GM04504 (cell line): ENCODE measurements at places on chromosomes 1 and 21.

DNA sequence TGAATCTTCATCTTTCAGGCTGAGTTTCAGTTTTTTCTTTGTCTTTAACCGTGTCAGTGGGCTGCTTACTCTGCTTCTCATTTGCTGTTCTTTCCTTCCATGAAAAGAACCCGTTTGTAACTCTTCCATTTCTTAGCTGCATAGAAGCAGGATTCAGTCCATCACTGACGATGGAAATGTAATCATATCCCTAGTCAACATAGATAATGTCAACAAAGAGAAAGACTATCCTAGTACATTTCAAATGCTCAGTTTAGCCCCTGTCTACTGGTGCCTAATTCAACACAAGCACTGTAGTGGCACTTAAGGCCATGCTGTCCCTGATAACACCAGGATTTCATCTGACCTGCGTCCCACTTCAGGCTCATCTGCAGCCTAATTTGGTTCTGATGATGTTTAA is 376 bp downstream of the GBP1 start:
- DNase-seq = no peak

DNA sequence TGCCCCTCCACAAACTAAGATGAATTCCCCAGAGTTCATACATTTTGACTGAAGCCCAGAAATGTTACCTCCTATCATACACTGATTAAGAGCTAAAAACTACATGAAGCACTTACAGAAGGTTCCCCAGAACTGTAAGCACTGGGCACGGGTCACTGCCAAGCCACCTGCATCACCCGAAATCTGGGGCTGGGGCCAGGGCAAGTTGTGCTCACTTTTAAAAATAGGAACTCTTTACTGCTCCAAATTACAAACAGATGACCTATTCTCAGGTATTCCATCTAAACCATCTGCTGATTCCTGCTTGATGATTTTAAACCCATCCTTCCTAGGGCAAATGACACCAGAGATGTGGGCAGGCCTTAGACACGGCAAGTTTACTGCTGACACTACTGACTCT is 4.8 kb downstream of the SETD4 start:
- no peak for DNase-seq

- DNase-seq = no peak
Observed at GRCh38 chr1:187415065-187415464, 586.3 kb downstream of the PLA2G4A start.

DNA sequence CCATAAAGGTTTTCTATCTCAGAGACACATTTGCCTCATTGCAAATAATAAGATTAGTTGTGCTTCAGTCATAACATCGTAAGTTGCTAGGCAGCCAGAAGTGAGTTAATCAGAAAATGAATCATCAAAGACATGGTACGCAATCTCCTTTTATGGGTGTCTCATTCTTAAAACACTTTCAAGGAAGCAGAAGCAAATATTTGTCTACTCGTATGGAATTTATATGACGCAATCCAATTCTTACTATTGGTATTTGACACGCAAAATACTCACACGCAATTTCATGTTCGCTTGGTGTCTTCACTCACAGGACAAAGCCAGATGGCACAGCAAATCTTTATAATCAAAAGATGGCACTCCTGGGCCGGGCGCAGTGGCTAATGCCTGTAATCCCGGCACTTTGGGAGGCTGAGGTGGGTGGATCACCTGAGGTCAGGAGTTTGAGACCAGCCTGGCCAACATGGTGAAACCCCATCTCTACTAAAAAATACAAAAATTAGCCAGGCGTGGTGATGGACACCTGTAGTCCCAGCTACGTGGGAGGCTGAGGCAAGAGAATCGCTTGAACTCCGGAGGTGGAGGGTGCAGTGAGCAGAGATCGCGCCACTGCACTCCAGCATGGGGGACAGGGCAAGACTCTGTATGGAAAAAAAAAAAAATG is 56.4 kb downstream of the HLCS start:
- DNase-seq = peak; percentile 92

DNA sequence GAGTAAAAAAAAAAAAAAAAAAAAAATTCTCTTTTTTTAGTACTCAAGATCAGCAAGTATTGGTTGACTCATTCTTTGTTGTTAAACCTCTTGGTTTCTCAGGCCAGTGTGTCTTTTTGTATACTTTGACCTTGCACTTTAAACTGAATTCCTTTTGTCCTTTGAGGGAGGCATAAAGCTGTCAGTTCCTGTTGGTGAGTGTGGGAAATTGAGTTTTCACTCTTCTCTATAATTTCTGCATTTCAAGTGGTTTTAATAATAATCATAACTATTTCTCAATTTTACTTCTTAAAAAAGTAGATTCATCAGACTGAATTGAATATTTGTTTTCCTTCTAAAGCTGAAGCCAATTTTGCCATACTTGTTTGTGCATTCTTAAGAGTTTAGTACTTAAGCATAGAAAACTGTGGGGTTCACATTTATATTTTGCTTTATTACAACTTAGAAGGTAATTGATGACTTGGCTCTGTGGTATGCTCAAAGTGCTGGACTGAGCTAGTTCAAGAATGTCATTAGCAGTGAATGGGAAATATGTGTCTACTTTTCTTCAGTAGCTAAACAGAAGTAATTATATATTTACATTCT is 43.4 kb downstream of the ITSN1 start:
- peak; percentile 62 for DNase-seq

- no peak for DNase-seq
Observed at GRCh38 chr1:73617145-73617544, 580.8 kb downstream of the LRRIQ3 start.

- DNase-seq = no peak
Observed at GRCh38 chr21:16517383-16517782, 787.6 kb downstream of the USP25 start.

DNA sequence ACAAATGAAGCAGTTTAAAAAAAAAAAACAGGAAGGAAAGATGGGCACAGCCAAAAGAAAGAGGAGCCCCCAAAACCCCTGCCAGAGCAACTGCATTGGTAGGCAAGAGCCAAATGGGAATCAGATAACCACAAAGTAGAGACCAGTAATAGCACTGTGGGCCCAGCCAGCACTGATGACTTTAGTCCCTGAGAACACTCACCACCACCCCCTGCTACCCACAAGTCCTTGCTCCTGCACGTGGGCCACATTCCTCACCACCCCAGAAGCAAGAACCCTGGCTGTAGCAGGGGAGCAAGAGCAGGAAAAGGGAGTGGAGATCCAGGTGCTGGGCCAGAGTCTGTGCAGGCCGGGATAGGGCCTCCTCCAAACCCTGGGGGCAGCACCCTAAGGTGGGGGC is 86.1 kb downstream of the RRAGC start:
- DNase-seq = no peak

- no peak for DNase-seq
Observed at GRCh38 chr1:231973830-231974229, 347.2 kb downstream of the DISC1 start.

DNA sequence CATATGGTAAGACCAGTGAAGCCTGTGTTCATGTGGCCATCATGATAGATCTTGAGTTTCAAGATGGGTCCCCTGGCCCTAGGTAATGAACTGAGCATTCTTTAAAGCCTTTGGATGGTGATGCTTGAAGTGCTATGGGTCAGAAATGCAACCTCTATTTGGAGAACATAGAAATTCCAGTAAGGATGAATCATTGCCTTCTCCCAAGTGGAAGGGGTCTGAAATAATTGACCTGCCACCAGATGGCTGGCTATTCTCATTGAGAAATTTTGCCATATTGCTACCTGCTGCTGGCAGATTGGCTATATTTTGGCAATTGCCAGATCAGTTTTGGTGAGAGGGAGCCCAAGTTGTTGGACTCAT is 739 bp upstream of the IFI6 start:
- no peak for DNase-seq

GRCh38 chr1:101526813-101527212 is 290.0 kb downstream of the S1PR1 start:
- DNase-seq = no peak

GRCh38 chr21:14523234-14523633 is 22.9 kb downstream of the SAMSN1 start:
- DNase-seq = no peak

GRCh38 chr1:2100780-2101108 is 50.5 kb downstream of the PRKCZ start:
- DNase-seq = no peak

DNA sequence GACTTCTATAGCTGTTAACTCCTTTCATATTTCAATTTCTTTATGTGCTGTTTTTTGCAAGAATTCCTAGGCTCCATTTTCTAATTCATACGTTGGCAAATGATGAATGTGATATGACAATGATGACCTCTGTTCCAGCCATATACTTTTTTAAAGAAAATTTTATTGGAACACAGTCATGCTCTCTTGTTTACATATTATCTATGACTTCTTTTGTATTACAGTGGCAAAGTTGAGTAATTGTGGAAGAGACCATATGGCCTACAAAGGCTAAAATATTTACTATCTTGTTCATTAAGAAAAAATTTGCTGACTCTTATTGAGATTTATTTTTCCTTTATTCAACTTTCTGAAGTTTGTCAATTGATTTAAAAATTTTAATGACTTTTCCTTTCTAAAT is 7.1 kb downstream of the IFI44L start:
- no peak for DNase-seq

DNA sequence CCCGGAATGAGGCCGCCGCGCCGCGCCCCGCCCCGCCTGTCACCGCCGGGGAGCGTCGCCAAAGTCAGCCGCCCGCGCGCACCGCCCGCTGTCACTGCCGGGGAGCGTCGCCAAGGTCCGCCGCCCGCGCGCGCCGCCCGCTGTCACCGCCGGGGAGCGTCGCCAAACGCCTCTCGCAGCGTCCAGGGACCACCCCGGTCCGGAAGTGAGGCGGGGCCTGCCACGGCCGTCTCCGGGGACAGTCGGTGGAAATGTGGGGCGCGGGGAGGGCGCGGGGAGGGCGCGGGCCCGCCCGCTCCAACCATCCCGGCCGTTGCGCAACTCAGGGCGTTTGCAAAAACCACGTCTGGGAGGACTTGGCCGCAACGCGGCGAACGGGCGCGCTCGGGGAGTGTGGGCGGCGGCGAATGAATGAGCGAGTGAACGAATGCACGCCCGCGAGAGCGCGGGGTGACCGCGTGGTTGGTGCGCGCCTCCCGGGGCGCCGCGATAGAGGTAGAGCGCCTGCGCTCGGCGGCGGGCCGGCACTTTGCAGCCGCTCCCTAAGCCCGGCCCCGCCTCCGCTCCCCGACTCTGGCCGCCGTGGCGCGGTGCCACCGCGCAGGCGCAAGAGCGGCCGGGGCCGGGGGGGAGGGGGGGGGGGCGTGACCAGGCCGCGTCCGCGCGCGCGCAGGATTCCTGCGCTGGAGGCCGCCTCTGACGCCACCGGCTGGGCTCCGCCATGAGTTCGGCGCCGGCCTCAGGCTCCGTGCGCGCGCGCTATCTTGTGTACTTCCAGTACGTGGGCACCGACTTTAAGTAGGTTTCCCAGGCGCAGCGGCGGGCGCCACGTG is at the start of the genes ACAP3 and PUSL1:
Gene ACAP3, minus strand, starts transcription at position 8 of the 833 bp plus-strand sequence. CDS start 115 bp downstream, outside the sequence.
Gene PUSL1, plus strand, starts transcription at position 675 of the 833 bp plus-strand sequence. Its CDS starts 47 bp downstream, at position 722.
- DNase-seq = peak; percentile 84

DNA sequence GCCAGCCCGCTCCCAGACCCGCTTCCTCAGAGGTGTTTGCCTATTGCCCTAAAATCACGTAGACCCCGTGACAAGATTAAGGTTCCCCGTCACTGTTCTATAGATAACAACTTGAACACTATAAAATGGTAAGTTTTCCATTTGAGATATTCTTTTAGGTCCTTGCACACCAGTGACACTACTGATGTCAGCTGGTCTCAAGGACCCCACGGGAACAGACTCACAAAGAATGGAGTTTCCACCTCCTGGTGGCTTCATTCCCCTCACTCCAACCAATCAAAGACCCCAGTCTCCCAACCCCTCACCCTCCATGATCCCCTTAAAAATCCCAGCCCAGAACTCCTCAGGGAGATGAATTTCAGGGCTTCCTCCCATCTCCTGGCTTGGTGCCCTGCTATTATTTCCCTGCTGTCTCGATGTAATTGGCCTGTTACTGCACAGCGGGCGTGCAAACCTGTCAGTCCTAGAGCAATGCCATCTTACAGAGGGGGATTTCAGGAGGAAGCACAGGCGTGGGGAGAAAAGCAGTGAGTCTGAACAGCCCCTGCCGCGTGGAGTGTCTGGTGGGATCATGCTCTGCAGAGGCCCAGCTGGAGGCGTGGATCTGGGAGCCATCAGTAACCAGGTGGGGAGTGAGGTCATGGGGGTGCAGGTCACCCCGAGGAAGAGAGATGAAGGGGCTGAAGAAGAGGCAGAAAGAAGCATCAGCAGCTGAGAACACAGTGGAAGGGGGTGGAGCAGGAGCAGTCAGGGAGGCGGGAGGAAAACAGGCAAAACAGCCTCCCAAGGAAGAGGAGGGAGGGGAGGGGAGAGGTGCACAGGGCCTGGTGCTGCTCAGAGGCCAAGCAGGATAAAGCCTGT is 35.1 kb upstream of the LBR start:
- DNase-seq = no peak

- DNase-seq = no peak
Observed at GRCh38 chr1:26259578-26259977, 20.3 kb upstream of the SH3BGRL3 start.

DNA sequence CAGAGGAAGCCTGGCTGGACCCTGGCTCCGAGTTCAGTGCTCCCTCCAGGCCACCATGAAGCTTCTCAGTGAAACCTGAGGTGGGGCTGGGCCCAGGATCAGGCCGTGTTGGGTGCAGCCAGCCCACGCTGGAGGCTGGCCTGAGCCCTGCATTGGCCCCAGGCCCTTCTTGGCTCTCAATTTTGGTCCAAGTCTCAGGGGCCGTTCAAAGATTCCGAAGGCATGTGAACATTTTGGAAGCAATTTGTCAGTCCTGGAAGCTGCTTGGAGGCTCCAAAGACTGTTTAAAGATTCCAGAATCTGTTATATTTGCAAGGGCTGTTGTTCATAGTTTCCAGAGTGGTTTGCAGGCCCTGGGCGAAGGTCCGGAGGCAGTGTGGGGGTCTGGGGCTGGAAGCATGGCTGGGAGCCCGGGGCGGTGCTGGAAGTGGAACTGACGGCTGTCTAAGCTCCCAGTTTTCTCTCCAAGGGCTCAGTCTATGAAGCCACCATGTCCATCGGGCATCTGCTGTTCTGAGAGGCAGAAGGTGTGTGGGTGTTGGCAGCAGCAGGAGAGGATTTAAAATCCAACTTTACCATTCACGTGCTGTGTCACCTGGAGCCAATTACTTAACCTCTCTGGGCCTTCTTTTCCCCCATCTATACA is 104.9 kb downstream of the EPHB2 start:
- no peak for DNase-seq

DNA sequence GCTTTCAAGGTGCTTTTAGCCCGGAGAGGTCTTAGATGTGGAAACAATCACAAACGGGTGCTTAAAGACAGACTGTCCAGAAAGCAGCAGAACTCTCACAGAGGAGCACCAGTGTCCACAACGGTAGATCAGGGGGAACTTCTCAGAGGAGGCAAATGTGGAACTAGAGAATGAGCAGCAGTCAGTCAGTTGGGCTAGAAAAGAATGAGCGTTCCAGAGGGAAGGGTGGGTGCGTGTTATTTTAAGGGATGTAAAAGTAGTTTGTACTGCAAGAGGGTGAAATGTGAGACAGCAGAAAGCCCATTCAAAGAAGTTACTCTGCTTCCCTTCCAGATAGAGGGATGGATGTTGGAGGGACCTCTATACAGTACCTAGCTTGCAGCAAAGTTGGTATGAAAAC is 30.9 kb downstream of the RGS5 start:
- no peak for DNase-seq
